NCI-H2081 (cell line): ENCODE measurements at places on chromosomes 3 and 15.

DNA sequence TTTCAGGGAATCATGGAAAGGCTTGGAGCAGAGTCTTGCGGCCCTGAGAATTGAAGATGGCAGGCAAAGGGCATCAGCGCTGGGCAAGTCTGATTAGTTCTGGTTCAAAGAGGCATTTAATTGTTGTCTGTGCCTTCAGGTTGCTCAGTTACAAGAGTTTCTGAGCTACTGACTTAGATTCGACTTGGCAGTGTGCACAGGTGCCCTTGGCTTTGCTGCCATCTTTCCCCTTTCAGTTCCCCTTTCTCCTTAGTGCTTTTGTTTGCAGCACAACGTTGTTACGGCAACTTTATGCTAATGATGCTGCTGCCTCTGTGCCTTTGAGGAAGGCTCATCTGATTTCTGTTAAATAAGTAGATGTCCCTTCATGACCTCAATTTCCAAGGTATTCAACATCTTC, 12.5 kb downstream of the P2RY14 start:
- DNase-seq = peak; percentile 9

DNA sequence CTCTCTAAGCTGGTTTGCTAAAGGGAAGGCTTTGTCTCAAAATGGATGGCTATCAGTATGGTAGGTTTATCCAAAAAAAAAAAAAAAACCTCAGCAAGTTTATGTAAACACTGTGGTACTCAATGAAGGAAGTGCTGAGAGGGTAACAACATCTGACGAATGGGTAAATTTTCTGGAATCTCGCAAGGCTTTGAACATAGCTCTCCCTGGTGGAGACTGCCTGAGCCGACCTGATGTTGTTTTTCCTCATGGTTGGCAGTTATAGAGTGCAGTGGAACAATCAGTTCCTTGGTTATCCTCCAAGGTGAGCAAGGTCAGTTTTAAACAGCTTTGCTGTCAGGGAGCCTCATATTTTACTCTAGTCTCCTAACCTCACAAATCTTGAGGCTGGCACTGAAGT, 94.6 kb downstream of the ZPLD1 start:
- peak; percentile 18 for DNase-seq

GRCh38 chr15:67024314-67024997, 40.9 kb upstream of the SMAD3 start:
- DNase-seq = no peak

- DNase-seq = peak; percentile 10
These were observed 20.2 kb upstream of the GCNT3 start for GRCh38 chr15:59591356-59591755.

- no peak for DNase-seq
These were observed 17.4 kb upstream of the TMPRSS7 start for GRCh38 chr3:112017091-112017490.

GRCh38 chr3:71406972-71407810, 176.3 kb downstream of the FOXP1 start:
- no peak for DNase-seq

- DNase-seq = no peak
These were observed 524.9 kb downstream of the ZNF385D start for GRCh38 chr3:21226086-21226485.

DNA sequence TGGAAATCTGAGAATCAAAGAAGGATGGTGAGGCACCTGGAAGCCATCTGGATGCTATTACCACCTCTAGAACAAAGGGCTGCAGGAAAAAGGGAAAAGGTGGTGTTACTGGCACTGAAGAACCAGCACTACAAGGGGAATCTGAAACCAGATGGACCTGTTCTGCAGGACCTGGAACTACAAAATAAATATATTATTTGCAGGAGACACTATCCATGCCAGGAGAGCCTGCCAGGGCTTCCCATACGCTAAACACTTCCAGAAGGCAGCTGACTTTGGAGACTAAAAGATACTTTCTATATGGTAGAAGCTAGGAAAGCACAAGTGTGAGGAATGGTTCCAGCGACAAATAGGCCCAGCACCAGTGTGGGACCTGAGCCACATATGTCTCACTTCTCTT, 83.4 kb upstream of the POU1F1 start:
- DNase-seq = no peak

GRCh38 chr3:146345900-146346299, 95.0 kb upstream of the PLSCR4 start:
- no peak for DNase-seq

GRCh38 chr3:112817797-112818196, 28.9 kb downstream of the CD200R1L start:
- DNase-seq = no peak

DNA sequence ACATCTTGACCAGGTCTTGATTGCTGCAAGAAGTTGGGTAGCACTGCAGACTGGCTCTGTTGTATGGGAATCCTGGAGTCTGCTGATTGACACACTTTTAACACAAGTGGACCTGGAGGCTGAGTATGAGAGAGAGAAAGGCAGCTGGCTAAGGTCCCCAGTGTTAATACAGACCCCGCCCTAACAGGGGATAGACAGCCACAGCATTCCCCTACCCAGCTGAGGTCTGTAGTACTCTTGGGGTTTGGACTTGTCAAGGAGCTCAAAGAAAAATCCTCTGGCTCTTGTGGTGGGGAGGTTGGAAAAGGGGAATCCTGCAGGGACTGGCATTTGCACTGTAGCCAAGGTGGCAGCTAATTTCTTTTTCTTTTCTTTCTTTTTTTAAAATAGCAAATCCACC, 192.7 kb downstream of the ZNF621 start:
- no peak for DNase-seq

- DNase-seq = no peak
These were observed 33.4 kb downstream of the MUC20 start for GRCh38 chr3:195754141-195754540.

GRCh38 chr15:27482287-27482686, 511.3 kb downstream of the GABRG3 start:
- no peak for DNase-seq

DNA sequence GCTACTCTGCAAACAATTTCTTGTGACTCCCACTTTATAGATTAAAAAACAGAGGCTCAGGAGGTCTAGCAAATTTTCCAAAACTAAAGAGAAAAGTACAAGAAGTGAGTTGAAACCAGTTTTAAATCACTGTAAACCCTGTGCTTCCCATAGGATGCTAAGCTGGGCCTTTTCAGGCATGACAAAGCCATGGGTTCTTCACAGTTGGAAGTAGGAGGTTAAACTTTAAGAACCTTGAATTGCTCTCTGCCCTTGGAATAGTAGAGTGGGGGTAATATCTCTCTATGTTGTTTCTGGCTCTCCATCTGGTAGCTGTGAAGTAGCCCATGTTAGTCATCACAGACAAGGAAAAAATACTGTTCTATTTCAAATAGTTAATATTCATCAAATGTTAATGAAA, 193.6 kb upstream of the SATB1 start:
- no peak for DNase-seq

GRCh38 chr15:52678468-52679231, 538 bp downstream of the ATOSA start:
- DNase-seq = peak; percentile 65

- DNase-seq = no peak
These were observed 192.8 kb upstream of the RORA start for GRCh38 chr15:61421938-61422337.

DNA sequence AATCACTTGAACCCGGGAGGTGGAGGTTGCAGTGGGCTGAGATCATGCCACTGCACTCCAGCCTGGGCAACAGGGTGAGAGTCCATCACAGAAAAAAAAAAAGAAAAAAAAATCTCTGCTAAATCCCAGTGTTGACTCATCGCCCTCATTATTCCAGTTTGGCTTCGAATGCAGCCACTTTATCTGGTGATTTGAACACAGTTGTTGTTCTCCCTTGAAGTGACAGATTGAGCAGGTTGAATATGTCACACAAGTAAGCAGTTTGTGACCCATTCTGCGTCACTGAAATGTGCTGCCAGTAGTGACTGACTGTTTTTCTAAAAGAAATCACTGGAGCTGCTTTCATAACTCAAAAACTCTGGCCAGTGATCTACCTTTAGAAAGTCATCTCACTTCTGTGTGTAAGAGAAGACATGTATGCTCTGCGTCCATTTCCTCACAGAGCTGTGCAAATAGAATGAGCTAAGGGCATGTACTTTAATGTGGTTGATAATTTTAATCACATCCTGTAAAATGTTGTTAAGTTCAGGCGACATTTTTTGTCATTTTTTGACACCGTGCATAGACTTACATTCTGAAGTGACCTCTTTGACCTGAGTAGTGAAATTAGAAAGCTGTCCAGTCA, 12.5 kb downstream of the DOCK3 start:
- DNase-seq = no peak

GRCh38 chr3:129665024-129665768, 58.7 kb upstream of the PLXND1 start:
- no peak for DNase-seq

DNA sequence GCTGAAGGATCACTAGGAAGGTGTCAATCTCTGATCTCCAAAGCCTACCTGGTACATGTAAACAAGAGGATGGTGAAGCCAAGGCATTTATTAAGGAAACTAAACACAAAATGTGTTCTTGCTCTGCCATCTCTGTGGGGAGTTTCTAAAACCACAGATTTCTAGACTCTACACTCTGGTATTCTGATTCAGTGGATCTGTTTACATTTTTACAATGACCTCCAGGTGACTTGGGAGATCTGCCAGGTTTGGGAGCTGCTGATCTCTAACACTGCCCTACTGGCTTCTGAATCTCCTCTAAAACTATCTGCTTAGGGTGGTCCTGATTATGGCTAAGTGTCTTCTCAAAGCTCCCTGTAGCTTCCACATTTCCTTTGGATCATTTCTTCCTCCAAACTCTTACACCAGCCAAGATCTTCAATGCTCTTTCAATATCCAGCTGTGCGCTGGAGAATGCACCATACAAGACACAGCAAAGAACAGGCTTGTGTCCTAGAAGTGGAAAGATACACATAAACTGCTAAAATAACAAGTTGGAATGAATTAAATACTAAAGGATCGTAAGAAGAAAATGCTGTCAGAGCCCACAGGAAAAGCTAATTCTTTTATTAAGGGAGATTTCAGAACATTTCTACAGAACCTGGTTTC, 72.7 kb downstream of the GREM1 start:
- no peak for DNase-seq

- no peak for DNase-seq
These were observed 102.5 kb downstream of the MESD start for GRCh38 chr15:80887148-80887547.

DNA sequence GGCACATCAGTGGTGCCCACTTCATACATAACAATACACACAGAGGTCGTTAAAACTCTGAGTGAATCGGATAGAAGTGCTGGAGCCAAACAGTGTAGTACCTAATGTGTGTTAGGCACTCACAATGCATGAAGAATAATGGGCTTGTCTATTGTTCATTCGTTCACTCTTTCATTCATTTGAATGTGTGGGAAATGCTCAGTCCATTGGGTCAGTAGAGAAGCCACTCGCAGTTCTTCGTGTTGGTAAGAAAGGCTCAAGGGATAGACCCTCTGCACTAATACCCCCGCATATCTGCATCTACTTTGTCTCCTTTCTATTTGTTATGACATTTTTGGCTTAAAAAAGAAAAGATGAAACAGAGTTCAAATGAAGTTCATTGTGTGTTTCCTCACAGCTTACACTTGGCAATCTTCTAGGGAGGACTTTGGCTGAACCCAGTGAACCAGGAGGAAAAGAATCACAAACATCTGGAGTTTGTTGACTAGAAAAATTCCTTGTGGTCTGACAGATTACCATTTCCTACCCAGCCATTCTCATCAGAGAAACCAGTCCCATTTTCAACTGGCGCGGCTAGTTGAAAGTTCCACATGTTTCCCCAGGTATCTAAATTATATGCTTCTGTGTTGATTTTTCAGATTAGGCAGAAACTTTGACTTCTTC, 32.8 kb upstream of the MFSD1 start:
- DNase-seq = no peak

GRCh38 chr3:67414740-67415139, 239.7 kb downstream of the SUCLG2 start:
- DNase-seq = no peak

GRCh38 chr15:68303560-68304436, 26.3 kb downstream of the FEM1B start:
- no peak for DNase-seq

- DNase-seq = peak; percentile 51
These were observed 688.7 kb downstream of the MECOM start for GRCh38 chr3:168974617-168975403.

DNA sequence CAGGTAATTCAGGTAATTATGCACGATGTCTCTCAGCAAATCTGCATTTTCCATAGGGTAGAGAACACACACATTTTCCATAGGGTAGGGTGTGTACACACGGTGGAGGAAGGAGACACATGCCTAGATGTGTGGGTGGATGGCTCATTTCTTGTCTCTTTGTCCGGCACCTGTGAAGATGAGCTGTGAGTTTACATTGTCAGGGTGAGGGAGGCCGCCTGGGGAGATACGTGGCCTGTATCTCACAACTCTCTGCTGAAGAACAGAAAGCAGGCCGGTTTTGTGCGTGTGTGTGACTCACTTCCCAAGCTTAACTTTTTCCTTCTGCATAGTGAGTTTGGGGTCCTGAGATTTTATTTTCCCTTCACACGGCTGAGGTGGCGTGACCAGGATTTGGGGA, 60.3 kb downstream of the SLC6A6 start:
- no peak for DNase-seq

DNA sequence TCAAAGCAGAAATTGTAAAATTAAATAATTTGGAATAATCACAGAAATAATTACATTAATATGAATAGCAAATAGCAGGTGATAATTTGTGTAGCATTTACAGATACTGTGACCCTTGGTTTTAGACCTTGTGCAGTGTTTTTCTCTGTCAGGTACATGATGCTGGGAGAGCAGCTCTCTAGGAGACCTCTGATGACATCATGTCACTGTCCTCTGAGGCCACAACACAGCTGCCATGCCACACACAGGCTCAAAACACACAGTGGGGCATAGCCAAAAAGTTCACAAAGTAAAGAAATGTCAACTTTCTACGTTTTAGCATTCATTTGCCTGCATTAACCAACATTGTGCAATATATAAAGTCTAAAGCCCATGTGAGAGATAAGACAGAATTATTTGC, 71.8 kb upstream of the ZBTB20 start:
- DNase-seq = no peak

DNA sequence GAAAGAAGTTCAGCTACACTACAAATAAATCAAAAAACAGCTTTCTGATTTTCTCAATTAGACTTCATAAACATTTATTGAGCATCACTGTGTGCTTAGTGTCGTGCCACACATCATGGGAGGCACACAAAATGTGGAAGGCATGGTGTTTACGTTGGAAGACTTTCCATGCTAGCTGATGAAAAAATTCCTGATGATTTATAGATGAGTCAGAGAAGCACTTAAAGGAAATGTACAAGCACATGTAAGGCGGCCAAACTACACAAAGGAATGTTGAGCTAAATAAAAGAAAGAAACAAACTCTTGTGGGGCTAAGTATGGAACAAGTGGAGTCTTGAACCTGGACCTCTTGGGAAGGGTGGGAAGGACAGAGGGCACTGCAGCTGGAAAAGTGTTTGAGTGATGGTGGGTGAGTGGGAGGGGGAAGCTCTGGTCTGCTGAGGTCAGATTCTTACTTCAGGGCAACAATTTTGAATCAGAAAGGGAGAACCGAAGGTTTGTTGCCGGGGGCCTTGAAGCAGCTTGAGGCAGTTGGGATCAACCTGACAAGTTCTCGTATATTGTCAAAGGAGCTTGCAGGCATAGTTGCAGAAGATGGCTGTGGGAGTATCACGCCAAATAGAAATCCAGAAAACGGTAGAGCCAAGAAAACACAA, 66.9 kb downstream of the FOXB1 start:
- no peak for DNase-seq

- no peak for DNase-seq
These were observed 33.1 kb downstream of the IL1RAP start for GRCh38 chr3:190546881-190547510.
